ENCODE measurements at places on chromosomes 12 and 14. TPM values are rescaled to one million over a fixed set of nuclear protein-coding genes. Genes with fewer than 3 reads are reported as not detected.

DTX1 gene
- 0.10 TPM for total RNA-seq

C12orf60 gene
- total RNA-seq: 0.87 TPM

PNP gene
- 144 TPM for total RNA-seq

FAR2 gene
- 17.1 TPM for total RNA-seq

MYH6 gene
- not detected for total RNA-seq

CSRNP2 gene
- 13.7 TPM for total RNA-seq

ZNF219 gene
- total RNA-seq: 3.8 TPM

LEMD3 gene
- 47.2 TPM for total RNA-seq

GDF11 gene
- total RNA-seq: 10.2 TPM

FAM216A gene
- 17.3 TPM for total RNA-seq

KRT77 gene
- not detected for total RNA-seq

OTX2 gene
- total RNA-seq: not detected

GLIPR1L1 gene
- not detected for total RNA-seq

HOXC9 gene
- total RNA-seq: not detected

KTN1 gene
- total RNA-seq: 96.0 TPM

WSCD2 gene
- not detected for total RNA-seq

KRT82 gene
- not detected for total RNA-seq

FERMT2 gene
- total RNA-seq: 0.17 TPM

Data from activated naive CD4-positive, alpha-beta T cell treated with anti-CD3 and anti-CD28 coated beads, Interleukin-2, amount 10 ng/mL, durations not matched to agents 5 hours and 36 hours (primary cell).